ENCODE measurements at places on chromosomes 2 and 18.

GRCh38 chr2:109702250-109702985 is 88.3 kb downstream of the SOWAHC start:
- no peak for DNase-seq

DNA sequence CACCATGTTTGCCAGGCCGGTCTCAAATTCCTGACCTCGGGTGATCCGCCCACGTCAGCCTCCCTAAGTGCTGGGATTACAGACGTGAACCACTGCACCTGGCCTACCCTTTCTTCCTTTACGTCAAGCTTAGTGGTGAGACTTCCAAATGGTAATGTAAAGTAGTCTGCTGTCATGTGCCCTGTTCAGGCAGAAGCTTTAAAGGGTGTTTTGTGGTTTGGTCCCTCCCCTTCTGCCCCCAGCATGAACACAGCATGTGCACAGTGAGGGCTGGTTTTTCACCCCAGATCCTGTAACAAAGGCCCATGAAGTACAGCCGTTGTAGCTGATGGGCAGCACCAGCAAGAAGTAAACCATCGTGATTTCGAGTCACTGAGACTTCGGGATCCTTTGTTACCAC is 2.7 kb upstream of the DTYMK start:
- DNase-seq = no peak

- DNase-seq = no peak
Measured at GRCh38 chr2:3516831-3517230, 2.5 kb downstream of the ADI1 start.

GRCh38 chr2:162011706-162012564 is 62.1 kb downstream of the DPP4 start:
- DNase-seq = no peak

GRCh38 chr18:48669991-48670750 is 131.3 kb downstream of the CTIF start:
- DNase-seq = no peak

GRCh38 chr2:43328832-43329231 is 102.4 kb upstream of the ZFP36L2 start:
- no peak for DNase-seq

- no peak for DNase-seq
Measured at GRCh38 chr2:203914546-203915182, 21.9 kb upstream of the ICOS start.

GRCh38 chr18:61502472-61502871 is 169.2 kb downstream of the CDH20 start:
- DNase-seq = no peak

GRCh38 chr2:150486539-150487484 is 655 bp downstream of the RND3 start:
- DNase-seq = no peak

GRCh38 chr2:58045580-58046334 is 849 bp upstream of the VRK2 start:
- DNase-seq = no peak

DNA sequence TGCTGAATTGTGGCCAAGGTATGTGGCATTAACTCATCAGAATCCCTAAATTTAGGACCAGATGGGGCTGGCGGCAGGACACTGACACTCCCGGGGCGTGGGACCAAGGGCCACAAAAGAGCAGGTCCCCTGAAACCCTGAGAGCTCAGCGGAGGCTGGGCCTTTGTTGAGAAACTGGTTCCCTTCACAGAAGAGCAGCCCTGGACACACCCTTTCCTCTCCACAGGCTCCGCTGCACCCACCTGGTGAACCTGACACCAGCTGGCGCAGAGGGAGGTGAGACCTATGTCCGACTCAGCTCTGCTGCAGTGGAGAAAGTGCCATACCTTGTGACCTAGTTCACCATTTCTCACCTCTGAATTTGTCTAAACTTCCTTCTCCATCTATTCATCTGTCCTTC is 119.5 kb downstream of the RTP5 start:
- no peak for DNase-seq

DNA sequence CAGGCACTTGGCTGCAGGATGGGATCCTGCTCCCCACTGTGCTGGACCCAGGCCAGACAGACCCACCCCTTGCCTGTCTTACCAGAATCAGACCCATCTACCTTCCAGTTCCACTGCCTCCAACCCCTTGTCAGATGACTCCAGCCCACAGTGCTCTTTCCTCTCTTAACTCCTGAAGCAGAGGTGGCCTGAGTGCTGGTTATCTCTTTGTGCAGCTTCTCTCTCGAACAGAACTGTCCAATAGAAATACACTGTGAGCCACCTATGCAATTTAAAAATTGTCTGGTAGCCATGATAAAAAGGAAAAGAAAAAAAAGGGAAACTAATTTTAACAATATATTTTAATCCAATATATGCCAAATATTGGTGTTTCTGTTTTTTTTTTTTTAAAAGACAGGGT is 160.2 kb upstream of the SMAD2 start:
- DNase-seq = no peak

- no peak for DNase-seq
Measured at GRCh38 chr2:190488516-190489233, 45.8 kb downstream of the NEMP2 start.

DNA sequence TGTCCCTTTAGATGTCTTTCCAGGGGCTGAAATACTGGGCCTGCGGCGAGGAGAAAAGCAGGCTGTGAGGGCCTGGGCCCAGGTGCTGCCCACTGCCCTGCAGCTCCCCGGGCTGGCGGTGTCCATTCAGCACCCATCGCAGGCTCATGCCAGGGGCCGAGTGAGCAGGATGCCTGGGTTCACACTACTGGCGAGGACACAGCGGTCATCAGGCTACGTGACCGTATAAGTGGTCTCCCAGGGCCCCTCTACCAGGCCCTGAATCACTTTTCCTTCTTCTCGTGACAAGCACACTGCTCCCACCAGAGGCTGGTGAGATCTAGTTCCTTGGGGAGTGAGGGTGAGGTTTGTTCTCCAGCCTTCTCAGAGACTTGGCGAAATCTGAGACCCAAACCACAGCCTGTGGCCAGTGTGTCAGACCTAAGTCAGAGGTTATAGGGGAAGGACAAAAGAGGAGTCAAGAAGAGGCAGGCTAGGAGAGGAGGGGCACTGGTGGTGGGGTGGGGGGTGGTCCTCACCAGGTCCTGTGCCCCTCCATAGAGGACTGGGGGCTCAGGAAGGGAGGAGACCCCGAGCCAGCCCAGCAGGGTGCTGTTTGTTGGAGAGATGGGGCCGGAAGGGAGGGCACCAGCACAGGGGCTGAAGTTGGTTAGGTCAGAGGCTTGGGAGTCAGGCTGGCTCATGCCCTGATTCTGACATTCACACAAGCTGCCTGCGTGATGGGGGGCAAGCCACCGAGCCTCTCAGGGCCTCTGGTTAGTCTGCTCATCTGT is 6.6 kb upstream of the SEMA4C start:
- DNase-seq = no peak

DNA sequence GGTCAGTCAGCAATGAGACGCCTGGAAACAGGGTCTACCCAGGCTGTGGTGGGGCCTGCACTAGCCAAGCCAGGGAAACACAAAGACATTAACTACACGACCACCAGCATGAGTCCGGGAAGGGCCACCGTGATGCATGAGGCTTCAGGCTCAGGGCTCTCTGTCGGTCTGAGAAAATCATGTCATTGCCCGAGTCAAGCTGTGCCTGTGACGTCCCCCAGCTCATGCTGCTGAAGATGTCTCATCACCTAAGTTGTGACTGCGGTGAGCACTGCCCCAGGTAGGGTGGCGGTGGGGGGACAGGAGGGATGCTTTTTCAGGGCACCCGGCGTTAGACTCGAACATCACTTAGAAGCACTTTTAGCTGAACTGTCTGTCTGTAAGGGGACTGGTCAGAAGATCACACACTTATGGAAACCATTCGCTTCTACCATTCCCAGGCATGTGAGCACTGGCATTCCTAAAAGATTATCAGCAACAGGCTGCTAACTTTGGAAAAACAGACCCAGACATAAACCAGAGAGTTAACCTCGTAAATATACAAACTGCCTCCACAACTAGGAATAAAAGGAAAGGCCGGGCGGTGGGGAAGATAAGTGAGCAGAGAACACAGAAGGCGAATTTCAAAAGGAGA is 234.5 kb downstream of the HDAC4 start:
- DNase-seq = no peak

GRCh38 chr18:29164020-29164706 is 987.2 kb upstream of the CDH2 start:
- no peak for DNase-seq

DNA sequence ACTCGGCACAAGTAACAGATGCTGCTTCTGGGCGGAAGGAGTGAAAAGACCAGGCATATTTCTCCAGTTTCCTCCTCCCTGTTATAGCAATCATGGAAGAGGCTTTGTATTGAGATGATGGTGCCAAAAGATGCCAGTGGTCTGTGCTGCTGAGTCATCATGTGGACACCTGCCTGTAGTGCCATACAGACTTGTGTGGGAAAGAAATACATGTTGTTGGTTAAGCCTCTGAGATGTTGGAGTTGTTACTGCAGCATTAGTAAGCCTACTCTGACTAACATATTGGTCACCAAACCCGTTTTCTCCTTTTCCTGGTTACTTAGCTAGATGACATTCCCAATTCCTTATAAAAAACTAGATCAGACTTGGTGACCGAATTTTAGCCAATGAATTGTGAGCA is 356.9 kb downstream of the ZNF521 start:
- DNase-seq = no peak

DNA sequence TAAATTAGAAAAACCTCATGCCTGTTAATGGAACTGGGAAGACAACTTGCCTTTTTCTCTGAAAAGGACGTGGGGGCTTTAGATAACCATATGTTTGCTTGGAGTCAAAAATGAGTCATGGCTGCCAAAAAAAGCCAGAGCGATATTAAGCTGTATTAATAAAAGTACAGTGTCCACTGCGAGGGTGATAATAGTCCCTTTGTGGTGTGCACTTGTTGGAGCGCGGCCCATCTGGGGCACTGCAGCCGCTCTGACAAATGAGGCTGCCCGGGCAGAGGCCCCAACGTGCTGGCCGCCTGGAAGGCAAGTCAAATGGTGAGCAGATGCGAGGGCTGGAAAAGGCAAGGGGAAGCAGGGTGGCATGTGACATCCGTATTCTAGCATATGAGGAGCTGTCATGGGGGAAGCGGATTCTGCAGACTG is 103.3 kb upstream of the NCK2 start:
- no peak for DNase-seq

- DNase-seq = no peak
Measured at GRCh38 chr18:24153397-24153796, 14.5 kb downstream of the CABYR start.

DNA sequence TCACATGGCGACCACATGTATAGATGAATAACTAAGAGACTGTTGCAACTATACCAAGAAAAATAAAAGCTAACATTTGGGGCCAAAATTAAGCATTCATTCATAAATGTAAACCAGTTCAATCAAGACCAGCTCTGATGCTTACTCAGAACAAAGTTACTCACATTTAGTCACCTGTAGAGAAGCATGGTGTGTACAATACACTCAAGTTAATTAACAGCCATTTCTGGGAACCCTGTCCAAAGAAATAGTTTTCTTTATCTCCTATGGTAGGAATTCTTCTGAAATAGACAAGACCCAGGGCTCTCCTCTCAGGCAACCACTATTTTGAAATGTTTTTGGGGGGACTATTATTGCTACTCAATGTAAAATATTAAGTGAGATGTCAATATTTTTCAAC is 1.6 kb downstream of the SCN3A start:
- no peak for DNase-seq

DNA sequence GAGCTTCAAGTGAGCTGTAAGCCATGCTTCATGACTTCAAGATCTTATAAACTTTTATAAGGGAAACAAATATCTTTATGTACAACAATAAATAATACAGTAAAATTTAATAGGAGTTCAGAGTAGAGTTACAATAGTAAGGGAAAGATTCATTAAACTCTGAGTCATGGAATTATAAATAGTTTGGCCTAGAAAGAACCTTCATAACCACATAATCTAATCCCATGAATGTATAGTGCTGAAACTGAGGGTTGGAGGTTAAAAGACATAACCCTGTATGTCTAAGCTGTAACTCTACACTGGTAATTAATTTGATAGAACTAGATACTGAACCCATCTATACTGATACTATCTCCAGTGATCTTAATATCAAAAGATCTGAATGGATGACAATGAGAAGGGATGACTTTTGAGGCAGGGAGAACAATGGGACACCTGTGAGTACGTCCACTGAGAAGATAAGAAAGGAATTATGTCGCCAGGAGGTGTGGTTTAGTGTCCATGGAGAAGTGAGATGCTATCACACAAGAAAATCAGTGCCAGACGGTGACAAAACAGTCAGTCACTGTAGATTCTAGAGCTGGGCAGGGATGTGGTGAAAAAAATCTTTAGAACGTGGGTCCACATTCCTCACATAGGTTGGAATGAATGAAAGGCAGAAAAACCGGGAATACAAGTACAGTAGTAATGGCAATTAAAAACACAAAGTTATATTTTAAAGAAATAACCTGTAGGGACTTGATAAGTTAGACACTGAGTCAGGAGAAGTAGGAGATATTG is 1.1 kb downstream of the IL1F10 start:
- no peak for DNase-seq

DNA sequence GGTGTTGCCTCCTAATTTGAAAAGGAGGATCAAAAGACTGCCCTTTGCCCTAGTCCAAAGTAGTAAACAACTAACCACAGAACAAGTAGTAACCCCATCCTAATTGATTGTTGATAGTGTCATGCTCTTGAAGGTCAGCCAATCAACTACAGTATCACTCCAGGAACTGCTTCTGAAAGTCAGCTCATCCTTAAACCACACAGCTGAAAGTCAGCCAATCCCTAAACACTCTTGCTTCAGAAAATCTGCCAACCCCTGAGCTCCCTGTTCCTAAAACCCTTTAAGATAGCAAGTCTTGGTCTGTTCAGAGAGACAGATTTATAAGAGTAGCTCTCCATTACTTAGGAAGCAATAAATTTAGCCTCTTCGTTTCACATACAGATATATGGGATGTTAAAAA is 51.6 kb upstream of the CPO start:
- no peak for DNase-seq

DNA sequence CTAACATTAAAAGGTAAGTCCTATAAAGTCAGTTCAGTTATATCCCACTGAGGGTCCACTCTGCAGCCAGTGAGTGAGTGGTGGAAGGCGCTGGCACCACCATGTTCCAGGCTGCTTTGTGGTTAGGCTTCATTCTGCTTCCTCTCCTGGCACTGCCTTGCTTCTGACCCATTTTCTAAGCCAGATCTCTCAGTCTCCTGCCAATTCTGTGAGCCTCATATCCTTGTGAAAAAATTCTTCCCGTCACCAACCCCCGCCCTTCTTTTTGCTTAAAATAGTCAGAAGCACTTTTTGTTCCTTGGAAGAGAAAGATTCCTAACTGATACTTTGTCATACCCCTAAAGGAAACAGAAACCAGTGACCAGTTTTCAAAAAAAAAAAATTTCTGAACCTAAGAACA is 139.8 kb upstream of the NCK2 start:
- no peak for DNase-seq
